NCI-H2081 treated with DMSO at 0.1 percent for 48 hours (cell line): ENCODE measurements at places on chromosomes 6 and 20.

DNA sequence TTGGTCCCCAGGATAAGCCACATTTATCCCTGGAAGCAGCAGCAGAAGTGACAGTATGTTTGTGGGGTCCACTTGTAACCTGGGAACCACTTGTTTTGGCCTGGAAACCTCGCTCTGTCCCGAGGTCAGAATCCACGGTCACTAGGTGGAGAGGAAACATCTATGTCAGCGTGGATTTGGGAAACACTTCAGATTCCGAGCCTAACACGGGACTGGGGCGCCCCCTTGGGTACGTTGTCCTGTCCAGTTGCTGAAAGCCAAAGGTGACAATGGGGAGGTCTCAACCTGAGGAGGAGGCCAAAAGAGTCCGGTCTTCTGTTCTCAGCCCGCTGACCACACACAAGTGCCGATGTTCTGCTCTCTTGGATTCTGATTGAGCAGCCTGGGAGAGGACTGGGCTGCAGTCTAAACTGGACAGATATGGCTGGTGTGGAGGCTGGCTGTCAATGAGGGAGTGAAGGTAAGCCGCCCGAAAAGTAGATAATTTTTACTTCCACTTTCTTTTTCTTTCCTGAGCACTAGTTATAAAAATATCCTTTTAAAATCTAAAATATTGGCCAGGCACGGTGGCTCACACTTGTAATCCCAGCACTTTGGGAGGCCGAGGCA lies 4.9 kb upstream of the ZFP57 start:
- DNase-seq = no peak

DNA sequence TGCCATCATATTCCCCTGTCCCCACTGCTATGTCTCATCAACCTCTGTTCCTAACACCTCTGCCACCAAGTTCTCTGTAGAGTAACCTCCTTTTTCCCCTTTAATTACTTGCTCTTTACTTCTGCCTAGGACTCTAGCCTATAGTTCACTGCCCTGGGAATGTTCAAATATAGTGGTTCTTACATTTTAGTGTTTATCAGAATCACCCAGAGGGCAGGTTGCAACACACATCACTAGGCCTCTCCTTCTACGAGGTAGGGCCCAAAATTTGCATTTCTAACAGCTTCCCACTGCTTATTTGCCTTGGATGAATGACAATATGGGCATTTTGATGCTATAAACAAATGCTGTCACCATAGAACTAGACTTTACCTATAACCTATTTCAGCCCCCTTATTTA lies 23.1 kb upstream of the C6orf141 start:
- no peak for DNase-seq

DNA sequence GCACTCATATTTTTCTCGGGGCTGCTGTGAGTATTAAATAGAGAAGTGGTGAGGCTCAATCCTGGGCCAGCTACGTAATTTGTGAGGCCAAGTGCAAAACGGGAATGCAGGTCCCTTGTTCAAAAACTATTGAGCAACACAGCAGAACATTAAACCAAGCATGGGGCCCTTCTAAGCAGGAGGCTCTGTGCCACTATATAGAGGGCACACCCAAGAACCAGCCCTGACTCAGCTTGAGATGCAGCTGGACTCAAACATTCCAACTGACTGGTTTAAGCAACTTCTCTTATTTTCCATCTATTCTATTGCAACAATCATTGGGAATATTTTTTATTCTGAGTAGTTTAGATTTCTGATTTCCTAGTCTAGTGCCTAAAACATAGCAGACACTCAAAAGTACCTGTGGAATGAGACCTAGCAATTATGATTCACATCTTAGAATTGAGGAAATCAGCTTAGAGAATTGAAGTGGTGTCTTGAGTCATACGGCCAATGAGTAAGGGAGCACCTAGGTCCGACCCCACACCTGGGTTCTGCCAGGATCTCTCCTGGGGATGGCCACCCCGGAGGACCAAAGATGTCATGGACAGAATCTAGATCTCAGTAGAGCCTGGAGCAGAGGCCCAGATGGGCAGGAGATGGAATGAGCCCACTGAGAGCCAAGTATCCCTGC lies 1.3 kb downstream of the SIRPB2 start:
- DNase-seq = no peak

DNA sequence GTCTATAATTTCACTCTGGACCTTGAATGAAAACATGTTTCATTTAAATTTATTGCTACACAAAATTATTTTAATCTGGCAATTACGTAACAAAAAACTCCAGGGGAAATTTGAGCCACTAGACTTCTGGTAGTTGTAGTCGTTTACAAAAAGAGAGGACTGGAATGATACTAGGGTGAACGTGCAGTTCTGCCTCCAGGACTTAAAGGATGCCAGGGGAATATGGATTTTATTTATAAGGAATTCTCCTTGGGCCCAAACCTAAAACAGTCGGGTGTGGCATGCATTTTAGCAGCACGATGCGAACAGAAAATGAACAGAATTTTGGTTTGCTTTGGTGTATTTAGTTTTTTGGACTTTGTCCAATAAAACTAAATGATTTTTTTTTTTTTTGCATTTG lies 76.9 kb downstream of the PRL start:
- DNase-seq = no peak

GRCh38 chr20:38755324-38755910 lies 7.2 kb downstream of the ACTR5 start:
- DNase-seq = no peak

- DNase-seq = no peak
Measured at GRCh38 chr6:21748343-21749056, 154.9 kb downstream of the SOX4 start.

DNA sequence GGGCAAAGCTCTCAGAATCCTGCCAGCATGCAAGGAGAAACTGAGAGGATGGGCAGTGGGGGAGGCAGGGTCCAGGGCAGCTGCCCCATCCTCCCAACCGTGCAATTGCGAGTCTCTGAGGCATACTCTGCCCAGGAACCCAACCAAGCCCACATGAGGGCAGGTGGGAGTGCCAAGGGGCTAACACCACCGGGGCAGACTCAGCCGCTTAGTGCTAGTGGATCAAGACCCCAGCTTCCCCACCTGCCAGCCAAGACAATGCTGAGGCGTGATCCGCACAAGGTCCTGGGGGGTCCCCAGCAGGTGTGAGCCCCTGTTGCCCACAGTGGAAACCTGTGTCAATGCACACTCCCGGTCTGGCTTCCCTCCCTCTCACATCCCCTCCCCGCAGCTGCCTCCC lies 48.5 kb upstream of the ENTPD6 start:
- no peak for DNase-seq

DNA sequence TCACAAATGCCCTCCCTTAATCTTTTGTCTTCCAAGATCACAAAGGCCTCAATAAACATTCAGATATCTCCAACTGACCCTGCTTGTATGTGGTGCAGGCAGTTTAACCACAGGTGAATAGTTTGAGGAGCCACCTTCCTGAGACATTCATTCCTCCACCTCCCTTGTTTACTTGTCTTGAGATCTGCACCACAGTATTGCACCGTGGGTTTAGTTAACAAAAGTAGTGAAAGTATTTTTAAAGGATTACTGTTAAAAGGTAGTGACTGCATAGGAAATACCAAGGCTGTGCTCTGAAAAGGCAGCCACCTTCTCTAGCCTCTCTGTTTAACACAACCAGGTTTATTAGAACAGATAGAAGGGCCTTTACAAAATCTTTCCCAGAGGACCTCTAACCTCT lies 46.5 kb downstream of the SESN1 start:
- DNase-seq = no peak

DNA sequence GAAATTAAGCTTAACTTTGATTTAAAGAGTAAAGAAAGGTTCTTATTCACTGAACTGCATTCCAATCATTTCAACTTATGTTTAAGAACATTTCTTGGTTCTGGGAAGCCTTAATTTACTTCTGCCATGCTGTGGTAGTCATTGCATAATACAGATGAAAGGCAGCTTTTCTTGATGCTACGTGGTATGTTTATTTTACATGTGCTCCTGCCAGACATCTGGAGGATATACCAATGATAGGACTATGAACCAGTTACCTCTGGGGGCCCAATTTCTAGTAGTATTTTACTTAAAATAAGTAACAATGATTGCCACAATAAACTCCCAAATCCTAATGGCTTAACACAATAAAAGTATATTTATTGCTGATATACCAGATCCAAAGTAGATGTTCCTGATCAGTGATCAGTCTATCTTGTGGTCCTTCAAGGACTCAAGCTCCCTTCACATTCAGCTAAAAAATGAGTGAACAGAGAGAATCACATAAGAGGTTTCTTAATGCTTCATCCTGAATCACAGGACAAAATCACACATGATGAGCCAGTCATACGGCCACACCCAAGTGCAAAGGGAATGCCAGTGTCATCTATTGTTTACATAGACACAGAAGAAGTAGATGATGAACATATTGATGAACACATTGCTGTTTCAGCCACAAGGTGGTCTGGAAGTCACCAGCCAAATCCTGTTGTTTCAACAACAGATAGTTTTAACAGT lies 56.5 kb upstream of the CCN2 start:
- DNase-seq = no peak
